Fibroblast of skin of right quadriceps (primary cell): ENCODE measurements at places on chromosomes 1 and 21.
A peak's percentile ranks its signal among the peaks of the same experiment; 100 is the strongest.

GRCh38 chr1:84892705-84893618 is at the start of gene LPAR3:
TSS of gene LPAR3 (minus strand) at chr1:84893206. CDS start at chr1:84866120, 27,086 bp downstream.
- DNase-seq, result peak; percentile 15

- no peak for DNase-seq
These were observed 310.9 kb downstream of the KIF26B start for GRCh38 chr1:245465666-245466065.

DNA sequence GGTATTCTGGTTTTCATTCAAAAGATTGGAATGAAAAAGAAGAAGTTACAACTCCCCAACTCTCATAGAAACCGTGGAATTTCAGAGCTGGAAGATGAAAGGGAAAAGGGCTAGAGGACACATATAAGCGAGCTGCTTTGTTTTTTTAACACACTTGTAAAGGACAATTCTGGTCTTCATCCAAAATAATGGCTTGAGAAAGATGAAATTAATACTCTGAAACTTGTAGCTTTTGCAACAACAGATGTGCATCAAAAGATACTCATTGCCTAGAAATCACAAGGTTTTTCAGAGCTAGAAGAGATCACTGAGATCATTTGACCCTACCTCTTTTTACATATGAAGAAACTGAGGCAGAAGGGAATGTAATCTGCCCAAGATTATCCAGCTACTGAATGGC is 25.6 kb downstream of the NR5A2 start:
- no peak for DNase-seq

GRCh38 chr1:214475746-214476145 is 75.7 kb downstream of the PTPN14 start:
- DNase-seq, result no peak

GRCh38 chr1:201153474-201154388 is 543 bp downstream of the TMEM9 start:
- DNase-seq, result no peak

- DNase-seq, result no peak
These were observed 51.0 kb downstream of the EPB41 start for GRCh38 chr1:28965271-28965870.

DNA sequence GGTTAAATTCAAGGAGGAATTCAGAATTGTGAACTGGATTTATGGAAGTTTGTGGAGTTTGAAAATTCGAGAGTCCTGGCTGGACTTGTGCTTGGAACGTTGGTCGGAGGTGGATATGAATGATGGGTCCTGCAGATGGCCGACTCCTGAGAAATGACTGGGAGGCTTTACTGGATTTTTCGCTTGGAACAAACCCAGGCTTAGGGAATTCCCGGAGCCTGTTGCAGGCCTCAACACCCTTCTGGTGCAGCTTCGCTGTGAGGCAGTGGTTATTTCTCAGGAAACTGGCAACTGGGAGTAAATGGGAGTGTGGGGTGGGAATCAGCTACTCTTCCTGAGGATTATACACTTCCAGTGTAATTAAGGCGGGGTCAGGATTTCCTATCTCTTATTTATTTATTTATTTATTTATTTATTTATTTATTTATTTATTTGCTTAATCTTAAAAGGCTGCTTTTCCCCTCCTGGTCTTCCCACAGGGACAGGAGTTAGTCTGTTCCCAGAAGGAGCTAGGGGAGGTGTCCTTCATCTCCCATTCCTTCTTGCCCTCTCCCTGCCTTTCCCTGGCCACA is 21.1 kb downstream of the MAPKAPK2 start:
- peak; percentile 18 for DNase-seq
